ENCODE measurements at places on chromosomes 6 and 20.

- DNase-seq, result peak; percentile 33
These were observed 118.4 kb downstream of the GRM4 start for GRCh38 chr6:34027445-34027936.

GRCh38 chr20:58450254-58450653 is 61.2 kb downstream of the VAPB start:
- DNase-seq, result no peak

- DNase-seq, result no peak
These were observed 188.2 kb downstream of the SIM1 start for GRCh38 chr6:100276311-100277057.

DNA sequence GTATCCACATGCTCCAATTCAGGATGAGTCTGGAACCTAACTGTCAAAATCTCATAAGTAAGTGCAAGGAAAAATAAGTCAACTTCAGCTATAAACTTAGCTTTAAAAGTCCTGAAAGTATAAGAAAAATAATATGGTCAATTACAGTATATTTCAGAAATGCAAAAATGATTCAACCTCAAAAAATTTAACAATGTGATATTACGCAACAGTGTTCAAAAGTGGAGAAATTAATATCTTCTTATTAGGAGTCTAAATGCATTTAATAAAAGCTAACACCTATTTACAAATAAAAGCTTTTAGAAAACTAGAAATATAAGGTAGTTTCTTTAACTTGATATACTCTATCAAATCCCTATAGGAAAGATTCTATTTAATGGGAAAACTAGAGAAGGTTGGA is 111.2 kb upstream of the OPRM1 start:
- no peak for DNase-seq

DNA sequence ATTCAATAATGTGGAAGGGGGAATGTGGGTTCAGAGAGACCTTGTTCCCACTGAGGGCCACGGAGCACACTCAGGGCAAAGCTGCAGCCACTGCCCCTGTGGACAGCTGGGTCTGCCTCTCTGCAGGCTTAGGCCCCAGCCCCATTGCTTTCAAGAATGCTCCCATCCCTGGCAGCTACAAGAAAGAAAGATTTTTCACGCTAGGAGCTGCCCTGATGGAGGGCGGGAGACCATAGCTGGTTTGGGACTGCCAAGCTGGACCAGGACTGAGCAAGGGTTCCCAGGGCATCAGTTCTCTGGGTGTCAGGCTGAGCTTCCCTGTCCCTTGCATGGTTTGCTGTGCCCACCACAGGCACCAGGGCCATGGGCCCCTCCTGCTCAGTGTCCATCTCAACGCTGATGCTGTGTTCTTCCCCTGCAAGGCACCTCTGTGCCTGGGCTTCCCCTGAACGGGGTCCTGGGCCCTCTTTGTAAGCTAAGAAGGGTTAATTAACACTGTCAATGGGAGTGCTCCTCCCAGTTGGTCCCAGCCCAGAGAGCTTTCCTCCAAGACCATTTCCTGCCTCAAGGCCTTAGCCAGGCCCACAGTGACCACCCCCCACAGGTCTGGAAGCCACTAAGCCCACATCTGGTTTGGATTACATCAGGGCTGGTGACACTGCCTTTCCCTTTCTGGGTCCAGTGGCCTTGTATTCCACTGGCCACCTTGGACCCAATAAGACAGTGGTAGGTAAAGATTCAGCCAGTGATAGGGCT is 8.4 kb downstream of the FOXS1 start:
- no peak for DNase-seq
